H4 (cell line): ENCODE measurements at places on chromosomes 7 and 10. TPM values are rescaled to one million over a fixed set of nuclear protein-coding genes. Genes with fewer than 3 reads are reported as not detected.

- no peak for DNase-seq
Measured at GRCh38 chr10:8321990-8322389, 267.5 kb downstream of the GATA3 start.

The MACROH2A2 gene
- total RNA-seq: 37.9 and 42.7 TPM in 2 replicates

The LIPF gene
- total RNA-seq: not detected in 2 replicates

- no peak for DNase-seq
Measured at GRCh38 chr10:29585488-29585976, 49.2 kb downstream of the SVIL start.

The VWA2 gene
- total RNA-seq: not detected in 2 replicates

DNA sequence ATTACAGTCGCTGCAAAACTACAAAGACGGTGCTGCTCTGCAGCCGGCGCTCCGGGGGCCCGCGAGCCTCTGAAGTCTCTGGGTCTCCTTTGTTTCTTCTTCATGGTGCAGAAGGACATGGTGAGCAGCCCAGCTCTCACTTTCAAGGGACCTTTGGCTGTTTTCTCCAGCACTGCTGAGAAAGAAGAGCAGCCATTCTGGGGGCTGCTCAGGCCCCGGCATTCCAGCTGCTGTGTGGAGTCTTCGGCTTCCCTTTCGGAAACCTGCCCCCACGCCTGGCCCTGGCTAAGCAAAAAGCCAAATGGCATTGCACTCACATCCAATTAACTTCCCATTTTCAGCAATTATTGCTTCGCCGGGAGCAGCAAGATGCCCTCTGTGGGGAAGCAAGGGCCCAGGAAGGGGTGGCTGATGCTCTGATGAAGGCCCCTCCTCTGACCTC lies 555.7 kb downstream of the PTPRN2 start:
- DNase-seq: no peak

DNA sequence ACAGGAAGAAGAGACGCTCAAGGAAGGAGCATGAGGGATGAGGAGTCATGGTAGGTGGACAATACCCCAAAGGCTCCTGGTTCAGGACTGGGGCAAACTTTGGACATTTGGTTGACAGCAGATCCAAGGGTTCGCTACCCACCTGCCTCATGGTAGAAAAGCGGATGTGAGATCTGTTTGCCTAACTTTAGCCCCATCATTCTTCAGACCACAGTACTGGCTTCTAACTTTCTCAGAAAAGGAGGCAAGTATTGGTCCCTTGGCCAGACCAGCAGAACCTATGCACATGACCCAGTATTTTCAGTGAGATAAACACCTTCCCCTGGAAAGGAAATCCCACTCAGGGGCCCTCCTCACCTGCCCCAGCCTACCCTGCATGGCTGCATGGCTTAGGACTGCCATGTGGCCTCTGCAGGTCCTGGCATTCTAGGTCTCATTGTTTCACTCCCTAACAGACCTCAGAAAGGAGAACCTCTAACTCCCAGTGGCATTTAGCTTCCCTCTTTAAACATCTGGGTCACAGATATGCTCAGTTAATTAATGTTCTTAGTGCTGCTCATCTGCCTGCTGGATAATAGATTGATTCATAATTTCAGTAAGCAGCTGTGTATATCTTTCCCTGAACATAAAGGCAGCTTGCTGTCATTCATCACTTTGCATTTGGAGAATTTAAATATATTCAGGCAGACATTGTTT lies 574.1 kb downstream of the GALNT17 start:
- DNase-seq: no peak
